ENCODE measurements at places on chromosomes 12 and 14.
A peak's percentile ranks its signal among the peaks of the same experiment; 100 is the strongest.

DNA sequence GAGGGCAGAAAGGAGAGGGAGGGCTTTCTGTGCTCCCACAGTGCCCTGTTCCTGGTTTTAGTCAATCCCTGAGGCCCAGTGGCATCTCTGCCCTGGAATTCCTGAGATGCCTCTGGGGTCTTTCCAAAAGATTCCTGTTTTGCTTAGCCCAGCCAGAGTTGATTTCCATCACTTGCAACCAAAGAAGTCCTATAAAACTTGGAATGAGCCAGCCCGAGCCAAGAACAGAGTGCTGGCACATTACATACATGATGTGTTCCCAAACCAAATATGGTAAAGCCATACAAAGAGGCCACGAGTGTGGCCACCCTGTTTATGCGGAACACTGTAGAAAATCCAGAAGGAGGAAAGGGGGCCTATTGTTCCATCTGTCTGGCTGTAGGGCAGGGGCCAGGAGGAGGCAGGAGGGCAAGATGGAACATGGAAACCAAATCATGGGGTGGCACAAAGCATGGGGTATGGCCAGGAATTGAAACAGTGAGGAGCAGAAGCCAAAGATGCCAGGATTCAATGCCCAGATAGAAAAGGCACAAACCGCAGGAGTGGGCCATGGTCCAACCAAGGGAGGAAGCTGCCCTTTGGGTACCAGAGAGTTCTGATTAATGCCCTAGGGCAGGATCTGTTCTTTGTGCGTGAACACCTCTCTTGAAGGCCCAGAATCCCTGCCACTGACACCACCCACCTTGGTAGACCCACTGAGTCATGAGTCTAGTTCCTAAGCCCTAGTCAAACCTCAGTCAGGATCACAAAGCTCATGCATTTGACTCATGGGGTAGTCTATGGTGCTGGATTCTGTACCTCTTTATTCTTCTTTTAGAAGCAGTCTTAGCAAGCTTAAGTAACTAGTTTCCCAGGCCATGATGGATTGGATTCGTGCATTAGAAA is 75.2 kb downstream of the LRRC74A start:
- no peak for DNase-seq

DNA sequence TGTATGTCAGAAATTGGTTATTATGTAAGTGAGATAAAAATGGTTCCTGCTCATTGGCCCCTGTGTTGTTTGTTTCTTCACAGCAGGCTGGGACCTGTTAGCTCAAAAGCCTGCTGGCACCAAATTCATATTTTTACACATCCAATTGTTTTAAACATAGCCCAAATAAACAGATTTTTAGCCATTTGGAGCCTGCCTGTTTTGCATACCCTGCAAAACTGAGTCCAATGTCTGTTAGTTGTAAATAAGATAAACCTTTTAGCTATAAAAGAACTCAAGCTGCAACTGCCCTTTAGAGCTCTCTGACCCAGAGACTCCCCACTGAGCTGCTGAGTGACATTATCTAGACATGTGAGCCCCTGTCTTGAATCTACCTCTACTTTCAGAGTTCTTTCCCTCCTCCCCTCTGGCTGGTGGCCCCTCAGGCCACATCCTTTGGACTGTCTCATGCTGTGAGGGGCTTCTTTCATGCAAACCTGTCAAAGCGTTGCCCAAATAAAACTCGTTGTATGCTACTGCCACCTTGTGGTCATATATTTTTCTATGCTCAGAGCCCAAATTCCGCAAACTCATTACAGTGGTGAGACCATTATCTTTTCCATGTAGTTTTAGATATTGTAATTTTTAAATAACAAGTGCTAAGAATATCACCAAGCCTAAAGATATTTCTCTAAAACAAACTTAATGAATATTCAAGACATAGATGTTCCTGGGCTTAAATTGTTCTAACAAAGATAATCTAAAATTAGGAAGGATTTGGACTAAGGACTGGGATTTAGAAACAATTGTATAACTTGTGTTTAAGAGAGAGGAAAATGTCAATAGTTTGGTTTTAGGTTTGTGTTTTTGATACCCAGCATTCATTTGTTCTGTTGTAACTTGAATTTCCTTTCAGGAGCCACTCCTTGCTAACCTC is 337.9 kb downstream of the AACS start:
- DNase-seq: peak; percentile 15

DNA sequence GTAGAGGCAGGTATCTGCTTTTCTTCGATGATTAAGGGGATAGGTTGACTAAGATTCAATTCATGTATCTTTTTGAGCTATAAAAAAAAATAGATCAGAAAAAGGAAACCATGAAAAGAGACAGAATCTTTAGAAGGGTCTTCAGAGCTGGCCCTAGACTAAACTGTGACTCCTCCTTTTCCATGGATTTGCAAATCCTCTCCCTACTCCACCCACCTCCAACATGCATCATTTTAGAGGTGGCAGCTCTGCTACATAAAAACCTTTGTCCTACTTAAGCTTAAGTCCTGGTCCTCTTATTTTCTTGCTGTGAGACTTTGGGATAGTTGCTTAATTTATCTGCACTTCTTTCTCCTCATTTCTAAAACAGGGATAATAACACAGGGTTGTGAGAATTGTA is 48.4 kb upstream of the LIMA1 start:
- no peak for DNase-seq

DNA sequence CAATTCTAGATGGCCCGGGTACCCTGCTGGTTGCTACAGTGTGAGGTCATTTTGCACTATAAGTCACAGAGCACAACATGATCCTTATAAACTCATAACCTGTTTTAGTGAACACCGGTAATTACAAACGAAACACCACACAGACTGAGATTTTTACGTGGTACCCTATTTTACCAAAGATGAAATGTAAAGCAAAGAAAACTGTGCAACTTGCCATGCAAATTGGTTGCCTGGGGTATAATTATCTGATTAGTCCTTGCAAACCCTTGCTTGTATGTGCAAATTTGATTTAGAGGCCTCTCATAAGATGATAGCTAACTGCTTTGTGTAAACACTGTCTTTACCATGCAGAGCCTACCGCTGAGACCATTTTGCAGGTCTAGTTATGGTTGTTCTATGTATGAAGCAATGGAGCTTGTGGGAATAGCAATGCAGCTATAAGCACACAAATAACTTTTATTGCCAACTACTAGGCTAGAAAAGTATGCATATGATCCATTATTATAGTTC is 372.1 kb upstream of the FAR2 start:
- DNase-seq: no peak

GRCh38 chr14:58663494-58664111 is 25.8 kb downstream of the DACT1 start:
- DNase-seq: no peak
